ENCODE measurements at places on chromosomes 4 and X.

GRCh38 chr4:61011051-61011450 is 189.1 kb upstream of the ADGRL3 start:
- no peak for DNase-seq

DNA sequence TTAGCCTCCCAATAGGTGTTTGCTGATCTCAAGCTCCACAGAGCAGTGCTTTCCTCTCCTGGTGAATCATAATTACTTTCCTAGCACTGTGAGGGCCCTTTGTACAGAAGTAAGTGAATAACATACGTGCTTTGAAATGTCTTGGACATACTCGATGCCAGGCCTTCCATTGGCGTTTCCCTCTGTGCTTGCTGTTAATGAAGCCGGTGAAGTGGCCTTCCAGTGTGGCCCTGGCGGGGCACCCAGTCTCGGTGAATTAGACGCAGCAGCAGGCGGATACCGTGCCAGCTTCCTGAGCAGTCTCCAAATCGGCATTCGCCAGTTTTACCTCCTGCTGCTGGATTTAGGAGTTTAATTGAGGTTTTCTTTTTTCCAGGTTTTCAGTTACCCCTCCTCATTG is 132.3 kb downstream of the HMX1 start:
- no peak for DNase-seq

DNA sequence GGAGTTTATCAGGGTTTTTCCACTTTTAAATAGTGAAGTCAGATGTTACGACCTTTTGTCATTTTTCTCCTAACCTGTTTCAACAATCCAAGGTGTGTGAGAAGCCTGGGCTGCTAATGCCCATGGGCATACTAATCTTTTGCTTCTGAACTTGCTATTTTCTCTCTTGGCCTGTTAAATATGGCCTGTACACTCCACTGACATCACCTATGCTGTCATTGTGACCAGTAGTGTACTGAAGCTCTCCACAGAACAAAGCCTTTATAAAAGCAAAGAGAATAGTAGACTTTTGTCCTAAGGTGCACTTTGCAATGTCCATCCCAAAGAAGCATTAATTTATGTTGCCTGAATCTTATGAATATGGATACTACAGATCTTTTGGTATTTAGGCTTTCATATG is 1490.5 kb downstream of the STIM2 start:
- DNase-seq: no peak

DNA sequence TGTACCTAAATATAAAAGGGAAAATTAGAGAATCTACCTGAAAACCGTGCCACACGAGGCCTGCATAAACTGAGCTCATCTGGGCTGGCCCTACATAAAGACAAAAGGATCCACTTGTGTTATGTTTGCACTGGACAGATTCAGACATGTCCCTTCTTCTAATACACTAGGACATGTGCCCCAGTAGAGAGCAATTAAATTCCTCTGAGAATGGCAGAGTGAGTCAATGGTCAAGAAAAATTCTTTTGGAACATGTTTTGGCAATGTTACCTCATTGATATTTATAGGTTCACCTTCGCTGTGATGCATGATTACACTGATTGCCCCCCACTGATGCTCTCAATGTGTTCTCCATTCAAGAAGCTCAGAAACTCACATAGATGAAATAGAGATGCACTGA is 95.2 kb downstream of the MANBA start:
- DNase-seq: no peak

GRCh38 chr4:120056246-120056645 is 10.4 kb downstream of the MAD2L1 start:
- DNase-seq: no peak

Data from retinal pigment epithelial cell (primary cell).